ENCODE measurements at places on chromosomes 16 and 17.

DNA sequence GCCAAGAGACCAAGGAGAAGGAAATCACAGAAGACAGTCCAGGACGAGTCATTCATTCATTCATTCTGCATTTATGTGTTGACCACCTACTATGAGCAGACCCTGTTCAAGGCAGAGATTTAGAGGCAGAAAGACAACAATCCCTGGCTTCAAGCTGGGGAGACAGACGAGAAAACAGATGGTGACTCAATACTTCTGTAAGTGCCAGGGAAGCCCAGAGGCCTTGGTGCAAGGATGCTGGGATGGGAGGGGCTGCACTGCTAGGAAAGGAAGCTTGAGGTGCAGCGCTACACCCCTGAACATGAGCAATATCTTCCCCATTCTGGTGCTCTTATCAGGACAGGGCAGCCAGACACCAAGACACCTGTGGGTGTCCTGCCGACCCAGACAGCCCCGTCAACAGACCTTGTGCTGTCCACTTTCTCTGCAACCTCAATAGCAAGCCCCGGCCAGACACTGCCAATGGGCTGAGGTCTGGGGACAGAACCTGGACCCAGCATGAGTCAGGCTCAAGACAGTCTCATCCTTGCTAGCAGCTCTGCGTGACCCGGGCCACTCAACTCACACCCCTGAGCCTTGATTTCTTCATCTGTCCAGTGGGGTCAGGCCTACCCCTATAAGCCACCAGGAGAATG lies 163.5 kb downstream of the COPRS start:
- H3K4me3 ChIP-seq: no peak overlapping the region
- no peaks in the 10 kb centered on the region for H3K27me3 ChIP-seq
- peak; percentile 66 for DNase-seq
- peaks cover 12% of the 10 kb centered on the region for H3K4me1 ChIP-seq

- H3K4me1 ChIP-seq: no peaks in the 10 kb centered on the region
- H3K4me3 ChIP-seq: no peak overlapping the region
- H3K27me3 ChIP-seq: no peaks in the 10 kb centered on the region
- no peak for DNase-seq
- no peaks in the 10 kb centered on the region for H3K36me3 ChIP-seq
- no peak overlapping the region for H3K27ac ChIP-seq
These were observed 159.6 kb downstream of the HAPSTR1 start for GRCh38 chr16:9251026-9251425.

GRCh38 chr17:50468304-50469207 lies at the start of gene CHAD:
CHAD (minus strand) TSS chr17:50468880; CDS start chr17:50468813, 67 bp downstream.
- peaks cover 19% of the 10 kb centered on the region for H3K27me3 ChIP-seq
- DNase-seq: peak; percentile 22
- peaks cover 17% of the 10 kb centered on the region for H3K4me1 ChIP-seq
- no peak within 1 kb of the TSS for H3K4me3 ChIP-seq

- H3K27me3 ChIP-seq: no peaks in the 10 kb centered on the region
- no peak overlapping the region for H3K27ac ChIP-seq
- no peaks in the 10 kb centered on the region for H3K36me3 ChIP-seq
These were observed 70.2 kb upstream of the PSMD7 start for GRCh38 chr16:74226338-74226954.

DNA sequence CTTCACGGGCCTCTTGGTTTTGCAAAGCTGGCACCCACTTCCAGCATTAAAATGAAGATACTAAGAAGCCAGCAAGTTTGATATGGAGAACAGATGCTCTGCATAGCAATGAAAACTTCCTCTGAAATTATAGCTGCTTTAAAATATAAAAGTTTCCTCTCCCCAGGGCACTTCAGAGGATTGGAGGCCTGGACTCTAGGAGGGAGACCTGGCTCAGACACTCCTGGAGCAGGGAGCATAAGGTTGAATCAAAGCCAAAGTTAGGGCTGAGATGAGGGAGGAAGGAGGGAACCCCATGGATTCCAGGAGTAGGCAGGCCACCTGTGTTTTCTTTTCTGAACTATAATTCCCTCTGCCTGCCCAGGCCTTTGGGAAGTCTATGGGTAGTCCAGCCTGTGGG lies 176.0 kb upstream of the RPL38 start:
- no peak overlapping the region for H3K27ac ChIP-seq
- H3K27me3 ChIP-seq: peaks cover 79% of the 10 kb centered on the region
- no peak overlapping the region for H3K4me3 ChIP-seq

GRCh38 chr17:82399601-82400101 lies 18.5 kb upstream of the HEXD start:
- DNase-seq: no peak
- H3K4me1 ChIP-seq: peaks cover 51% of the 10 kb centered on the region
- peak overlapping the region; percentile 78 for H3K27ac ChIP-seq
- no peak overlapping the region for H3K4me3 ChIP-seq

DNA sequence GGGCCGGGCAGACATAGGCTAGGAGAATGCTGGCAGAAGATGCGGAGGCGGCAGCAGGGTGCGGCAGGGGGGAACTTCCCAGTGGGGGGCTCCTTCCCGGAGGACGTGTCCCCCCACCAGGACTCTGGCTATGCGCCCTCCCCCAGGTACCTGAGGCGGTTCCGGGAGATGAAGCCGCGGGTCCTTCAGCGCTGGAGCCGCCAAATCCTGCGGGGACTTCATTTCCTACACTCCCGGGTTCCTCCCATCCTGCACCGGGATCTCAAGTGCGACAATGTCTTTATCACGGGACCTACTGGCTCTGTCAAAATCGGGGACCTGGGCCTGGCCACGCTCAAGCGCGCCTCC lies 3.4 kb downstream of the WNK4 start:
- DNase-seq: no peak
- H3K27ac ChIP-seq: no peak overlapping the region
- peaks cover 42% of the 10 kb centered on the region for H3K36me3 ChIP-seq
- peaks cover 38% of the 10 kb centered on the region for H3K4me1 ChIP-seq
- peaks cover 74% of the 10 kb centered on the region for H3K27me3 ChIP-seq

DNA sequence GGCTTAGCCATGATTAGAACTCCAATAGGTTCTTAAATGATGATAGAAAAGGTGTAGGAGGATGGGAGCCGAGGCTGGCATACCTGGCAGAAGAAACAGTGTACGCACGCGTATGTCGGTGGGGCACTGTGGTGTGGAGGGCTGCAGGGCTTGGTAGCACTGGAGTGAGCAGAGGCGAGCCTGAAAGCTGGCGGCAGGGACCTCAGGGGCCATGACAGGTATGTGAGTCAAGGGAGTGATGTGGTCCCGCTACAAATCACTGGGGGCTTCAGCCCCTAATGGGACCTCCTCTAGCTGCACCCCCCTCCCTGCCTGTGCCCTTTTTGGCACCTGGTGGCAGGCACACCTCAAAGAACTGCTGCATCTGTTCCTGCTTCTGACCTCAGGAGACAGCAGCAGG lies 67.3 kb downstream of the RAI1 start:
- no peak overlapping the region for H3K27ac ChIP-seq
- H3K4me1 ChIP-seq: peaks cover 29% of the 10 kb centered on the region
- no peak for DNase-seq

GRCh38 chr16:20385844-20386832 lies 18.4 kb downstream of the PDILT start:
- DNase-seq: peak; percentile 31
- H3K27ac ChIP-seq: no peak overlapping the region
- no peaks in the 10 kb centered on the region for H3K36me3 ChIP-seq
- H3K4me3 ChIP-seq: no peak overlapping the region
- peaks cover 9% of the 10 kb centered on the region for H3K27me3 ChIP-seq

DNA sequence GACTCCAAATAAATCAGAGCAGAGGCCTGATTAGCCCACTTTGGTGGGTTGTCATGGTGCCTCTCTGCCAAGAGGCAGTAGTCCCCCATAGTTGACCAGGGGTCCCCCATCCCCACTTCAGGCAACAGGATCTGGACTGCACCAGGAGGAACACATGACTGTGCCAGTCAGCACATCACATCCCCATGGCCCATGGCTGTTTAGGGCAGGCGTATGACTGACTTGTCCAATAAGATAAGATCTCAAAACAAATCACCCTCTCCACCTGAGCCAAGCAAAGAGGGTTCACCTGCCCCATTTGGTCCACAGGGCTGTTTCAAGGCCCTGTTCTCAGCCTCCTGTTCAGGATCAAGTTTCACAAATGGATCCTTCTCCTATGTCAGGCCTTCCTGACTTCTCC lies 93.3 kb downstream of the C16orf78 start:
- no peak overlapping the region for H3K27ac ChIP-seq
- H3K4me3 ChIP-seq: no peak overlapping the region
- peaks cover 52% of the 10 kb centered on the region for H3K27me3 ChIP-seq
- H3K36me3 ChIP-seq: no peaks in the 10 kb centered on the region
- DNase-seq: no peak
- peaks cover 2% of the 10 kb centered on the region for H3K4me1 ChIP-seq

GRCh38 chr16:11138769-11139325 lies 117.2 kb downstream of the SOCS1 start:
- H3K4me1 ChIP-seq: peaks cover 54% of the 10 kb centered on the region
- H3K27me3 ChIP-seq: no peaks in the 10 kb centered on the region
- H3K36me3 ChIP-seq: no peaks in the 10 kb centered on the region
- no peak overlapping the region for H3K4me3 ChIP-seq
- H3K27ac ChIP-seq: peak overlapping the region; percentile 85

- no peaks in the 10 kb centered on the region for H3K4me1 ChIP-seq
- H3K27ac ChIP-seq: no peak overlapping the region
- H3K36me3 ChIP-seq: no peaks in the 10 kb centered on the region
- no peaks in the 10 kb centered on the region for H3K27me3 ChIP-seq
- H3K4me3 ChIP-seq: no peak overlapping the region
These were observed 92.9 kb downstream of the GPR139 start for GRCh38 chr16:19980632-19981265.

GRCh38 chr16:31008551-31008950 lies 1.9 kb downstream of the STX1B start:
- no peak for DNase-seq
- H3K27me3 ChIP-seq: peaks cover 17% of the 10 kb centered on the region
- H3K4me1 ChIP-seq: peaks cover 34% of the 10 kb centered on the region
- no peak overlapping the region for H3K27ac ChIP-seq

DNA sequence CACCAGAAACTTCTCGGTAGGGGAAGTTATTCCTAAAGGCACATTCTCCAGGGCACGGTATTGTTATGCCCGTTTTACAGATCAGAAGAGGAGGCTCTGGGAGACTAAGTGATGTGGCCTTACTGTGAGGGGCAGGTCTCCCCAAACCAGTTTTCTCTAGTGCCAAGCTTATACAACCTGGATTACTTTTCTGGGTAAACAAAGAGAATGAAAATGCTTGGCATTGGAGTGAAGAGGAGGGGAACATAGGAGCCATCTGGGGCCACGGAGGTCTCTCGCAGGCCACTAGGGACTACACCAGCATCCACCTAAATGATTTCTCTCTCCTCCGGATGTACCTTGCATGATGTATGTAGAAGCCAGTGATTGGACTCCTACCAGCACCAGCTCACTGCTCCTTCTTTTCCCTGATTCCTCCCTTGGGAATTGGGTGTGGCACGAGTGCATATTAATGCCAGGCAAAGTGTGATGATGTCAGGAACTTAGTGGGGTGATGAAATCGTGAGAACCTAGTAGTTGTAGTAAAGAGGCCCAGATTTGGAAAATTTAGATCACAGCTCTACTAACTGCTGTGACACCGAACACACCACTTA lies 674 bp downstream of the TOM1L1 start:
- peaks cover 14% of the 10 kb centered on the region for H3K4me1 ChIP-seq
- DNase-seq: peak; percentile 54
- no peak overlapping the region for H3K27ac ChIP-seq
- H3K27me3 ChIP-seq: no peaks in the 10 kb centered on the region

DNA sequence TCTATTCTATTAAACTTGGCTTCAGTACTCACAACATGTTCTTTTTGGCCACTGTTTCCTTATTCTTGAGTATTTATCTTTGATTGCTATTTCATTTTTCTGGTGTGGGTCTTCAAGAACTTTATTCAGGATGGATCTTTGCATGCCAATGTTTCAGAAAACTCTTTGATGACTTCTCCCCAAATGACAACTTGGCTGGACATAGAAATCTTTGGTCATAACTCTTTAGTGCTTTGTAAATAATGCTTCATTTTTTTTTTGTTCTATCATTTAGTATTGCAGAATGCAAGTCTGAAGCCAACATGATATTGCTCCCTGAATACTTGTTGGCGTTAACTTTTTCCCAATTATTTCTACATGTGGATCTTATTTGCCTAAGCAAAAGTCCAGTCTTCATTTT lies 103.6 kb upstream of the HS3ST2 start:
- no peak overlapping the region for H3K4me3 ChIP-seq
- no peak overlapping the region for H3K27ac ChIP-seq
- peaks cover 2% of the 10 kb centered on the region for H3K27me3 ChIP-seq
- H3K36me3 ChIP-seq: no peaks in the 10 kb centered on the region
- no peaks in the 10 kb centered on the region for H3K4me1 ChIP-seq

DNA sequence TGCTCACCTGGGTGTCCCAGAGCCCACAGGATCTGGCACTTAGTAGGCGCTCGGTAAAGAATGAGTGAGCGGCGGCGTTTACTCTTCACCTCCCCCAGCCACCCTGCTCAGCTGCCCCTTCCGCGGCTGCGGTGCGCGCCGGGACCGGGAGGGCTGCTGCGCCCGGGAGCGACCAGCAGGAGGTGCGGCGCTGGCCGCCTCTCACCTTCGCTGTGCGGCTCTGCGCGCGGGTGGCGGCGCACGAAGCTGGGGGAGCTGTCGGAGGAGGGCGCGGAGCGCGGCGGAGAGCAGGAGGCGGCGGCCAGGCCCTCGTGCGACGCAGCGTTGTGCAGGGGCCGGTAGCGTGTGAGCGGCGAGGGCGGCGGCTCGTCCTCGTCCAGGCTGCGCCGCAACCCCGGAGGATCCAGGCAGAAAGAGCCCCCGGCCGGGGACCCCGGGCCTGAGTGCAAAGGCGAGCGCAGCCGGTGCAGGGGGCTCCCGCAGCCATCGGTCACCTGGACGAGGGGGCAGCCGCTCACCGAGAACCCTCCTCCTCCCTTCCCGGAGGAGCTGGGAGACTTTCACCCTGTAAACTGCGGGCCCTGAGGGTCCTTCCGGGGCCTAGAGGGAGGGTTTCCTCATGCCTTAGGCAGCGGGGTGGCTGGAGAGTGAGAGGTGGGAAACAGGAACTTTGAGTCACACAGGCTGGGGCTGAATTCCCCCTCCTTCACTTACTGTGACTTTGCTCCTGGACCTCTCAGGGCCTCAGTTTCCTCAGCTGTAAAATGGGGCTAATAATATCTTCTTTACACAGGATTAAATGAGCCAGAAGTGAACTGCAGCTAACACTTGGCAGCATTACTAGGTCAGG lies 12.5 kb downstream of the SAMD14 start:
- peaks cover 35% of the 10 kb centered on the region for H3K27me3 ChIP-seq
- H3K36me3 ChIP-seq: no peaks in the 10 kb centered on the region
- peaks cover 34% of the 10 kb centered on the region for H3K4me1 ChIP-seq
- H3K27ac ChIP-seq: no peak overlapping the region
- DNase-seq: peak; percentile 74

- H3K27ac ChIP-seq: no peak overlapping the region
- peaks cover 16% of the 10 kb centered on the region for H3K4me1 ChIP-seq
- H3K36me3 ChIP-seq: no peaks in the 10 kb centered on the region
- no peak overlapping the region for H3K4me3 ChIP-seq
These were observed 1.7 kb downstream of the NLRC3 start for GRCh38 chr16:3575491-3575890.
